ENCODE measurements at places on chromosomes 3 and 15.

DNA sequence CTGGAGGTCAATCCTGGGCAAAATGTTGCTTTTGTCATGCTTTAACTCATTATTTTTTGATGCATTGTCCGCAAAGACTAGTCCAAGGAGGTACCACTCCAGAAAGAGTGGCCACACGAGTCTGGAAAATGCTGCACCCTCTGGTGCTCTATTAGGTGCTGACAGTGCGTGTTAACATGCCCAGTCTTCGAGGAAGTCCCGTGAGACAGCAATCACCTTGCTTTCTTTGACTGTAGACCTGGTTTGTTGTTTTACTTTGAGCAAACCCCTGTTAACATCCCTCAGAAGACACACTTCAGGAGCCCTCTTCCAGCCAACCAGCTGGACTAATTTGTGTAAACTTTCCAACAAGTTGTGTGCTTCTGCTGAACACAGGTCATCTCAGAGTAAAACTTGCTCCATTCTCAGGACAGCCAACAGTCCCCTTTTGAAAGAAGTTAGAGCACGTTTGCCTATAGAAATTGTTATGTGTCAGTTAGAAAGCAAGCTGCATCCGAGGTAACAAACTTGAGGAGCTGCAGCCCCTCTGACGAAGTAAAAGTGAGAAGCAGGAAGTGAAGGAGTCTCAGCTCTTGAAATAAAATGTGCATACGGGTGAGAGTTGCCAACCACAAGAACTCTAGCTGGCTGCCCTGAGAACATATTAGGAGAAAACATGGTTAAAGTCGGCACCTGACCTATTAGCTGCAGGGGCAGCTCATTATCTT, 205.0 kb downstream of the LPP start:
- DNase-seq, result no peak

DNA sequence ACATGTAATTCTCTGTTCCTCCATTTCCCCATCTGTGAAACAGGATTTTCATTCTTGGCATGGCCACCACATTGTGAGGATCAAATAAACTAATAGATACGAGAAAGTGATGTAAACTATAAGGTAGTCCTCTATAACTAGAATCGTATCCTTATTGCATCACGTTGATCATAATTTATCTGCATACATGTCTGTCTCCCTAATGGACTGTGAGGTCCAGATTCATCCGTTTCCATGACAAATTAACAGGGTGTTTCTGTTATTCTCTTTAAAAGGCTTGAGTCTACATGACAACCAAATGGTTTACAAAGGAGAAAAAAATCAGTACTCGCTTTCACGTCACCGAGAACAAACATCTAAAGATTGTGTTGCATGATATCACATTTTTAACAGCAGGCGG, 53.0 kb downstream of the SST start:
- no peak for DNase-seq

DNA sequence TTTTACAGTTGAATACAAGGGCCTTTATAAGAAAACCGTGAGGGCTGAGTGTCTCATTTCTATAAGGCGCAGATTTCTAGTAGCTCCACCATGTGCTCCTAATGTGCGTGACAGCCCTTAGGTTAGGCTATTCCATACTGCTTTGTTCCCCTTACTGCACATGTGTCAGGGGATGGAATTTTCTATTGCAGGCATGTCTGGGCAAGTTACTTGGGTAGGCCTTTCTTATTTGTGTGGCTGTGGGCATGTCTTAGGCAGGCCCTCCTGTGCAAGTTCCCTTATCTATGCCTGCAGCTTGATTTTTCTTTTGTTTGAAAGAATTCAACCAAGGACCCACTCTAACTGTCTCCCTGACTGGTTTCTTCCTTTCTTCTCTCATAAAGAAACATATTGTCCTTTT, 434.2 kb upstream of the CNTN3 start:
- DNase-seq, result no peak

DNA sequence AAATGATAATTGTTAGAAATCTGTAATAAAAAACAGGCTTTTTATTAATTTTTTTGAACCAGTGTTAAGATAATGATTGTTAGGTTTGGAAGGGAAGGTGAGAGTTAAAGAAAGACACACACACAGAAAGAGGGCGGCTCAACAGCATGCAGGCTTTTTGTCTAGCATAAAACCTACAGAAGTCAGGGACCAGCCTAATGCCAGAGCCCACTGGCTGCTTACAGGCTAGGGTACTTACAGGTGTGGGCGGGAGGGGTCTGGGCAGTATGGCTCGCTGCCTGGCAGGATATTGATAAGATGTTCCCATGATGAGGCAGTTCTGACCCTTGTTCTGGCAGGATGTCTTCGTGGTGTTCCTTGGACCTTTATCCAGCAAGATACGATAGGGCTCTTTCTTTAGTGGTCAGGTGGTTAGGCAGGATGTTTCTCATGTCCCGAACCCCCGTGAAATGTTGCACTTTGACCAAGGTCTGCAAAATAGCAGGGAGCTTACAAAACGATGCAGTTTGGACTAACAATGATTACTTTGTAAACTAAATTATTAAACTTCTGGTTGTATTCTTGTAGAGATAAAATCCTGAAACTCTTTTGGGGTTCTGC, 84.7 kb downstream of the DCUN1D1 start:
- DNase-seq, result no peak

Measured in cortex of kidney (tissue), 1 donor.